ENCODE measurements at places on chromosomes 4 and X.

- H3K27ac ChIP-seq, result no peak overlapping the region
- H3K27me3 ChIP-seq, result no peaks in the 10 kb centered on the region
- DNase-seq, result no peak
- no peak overlapping the region for H3K4me3 ChIP-seq
Measured at GRCh38 chrX:9315086-9315485, 149.8 kb upstream of the TBL1X start.

GRCh38 chrX:112094729-112095128, 12.2 kb upstream of the TRPC5 start:
- H3K36me3 ChIP-seq, result no peaks in the 10 kb centered on the region
- H3K4me3 ChIP-seq, result no peak overlapping the region
- no peak overlapping the region for H3K27ac ChIP-seq
- no peak for DNase-seq
- no peaks in the 10 kb centered on the region for H3K27me3 ChIP-seq
- H3K4me1 ChIP-seq, result no peaks in the 10 kb centered on the region

GRCh38 chr4:166972071-166972470, 262.2 kb downstream of the SPOCK3 start:
- no peaks in the 10 kb centered on the region for H3K36me3 ChIP-seq
- no peak for DNase-seq
- H3K4me3 ChIP-seq, result no peak overlapping the region
- H3K4me1 ChIP-seq, result no peaks in the 10 kb centered on the region
- no peak overlapping the region for H3K27ac ChIP-seq
- no peaks in the 10 kb centered on the region for H3K27me3 ChIP-seq

- no peak for DNase-seq
- no peaks in the 10 kb centered on the region for H3K4me1 ChIP-seq
- no peaks in the 10 kb centered on the region for H3K27me3 ChIP-seq
- no peaks in the 10 kb centered on the region for H3K36me3 ChIP-seq
- H3K27ac ChIP-seq, result no peak overlapping the region
- H3K4me3 ChIP-seq, result no peak overlapping the region
Measured at GRCh38 chr4:52172166-52172565, 121.1 kb downstream of the SPATA18 start.

DNA sequence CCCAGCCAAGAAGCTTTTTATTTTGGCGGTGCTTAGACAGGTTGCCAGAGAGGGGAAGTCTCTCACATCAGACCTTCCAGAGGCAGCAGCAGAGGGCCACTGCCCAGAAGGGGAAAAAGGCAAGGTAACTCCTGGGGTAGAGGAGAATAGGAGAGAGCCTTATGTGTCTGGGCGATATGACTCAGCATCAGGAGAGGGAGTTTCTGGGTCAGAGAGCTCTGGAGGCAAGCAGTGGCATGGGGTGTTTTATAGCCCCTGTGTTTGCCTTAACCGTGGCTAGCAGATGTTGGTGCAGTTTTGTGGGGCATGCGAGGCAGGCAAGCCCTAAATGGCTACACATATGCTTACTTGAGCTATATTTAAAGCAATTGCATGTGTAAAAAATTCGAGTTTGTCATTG, 8.3 kb upstream of the ZXDB start:
- peaks cover 6% of the 10 kb centered on the region for H3K27me3 ChIP-seq
- H3K4me3 ChIP-seq, result no peak overlapping the region
- no peak for DNase-seq
- no peak overlapping the region for H3K27ac ChIP-seq

DNA sequence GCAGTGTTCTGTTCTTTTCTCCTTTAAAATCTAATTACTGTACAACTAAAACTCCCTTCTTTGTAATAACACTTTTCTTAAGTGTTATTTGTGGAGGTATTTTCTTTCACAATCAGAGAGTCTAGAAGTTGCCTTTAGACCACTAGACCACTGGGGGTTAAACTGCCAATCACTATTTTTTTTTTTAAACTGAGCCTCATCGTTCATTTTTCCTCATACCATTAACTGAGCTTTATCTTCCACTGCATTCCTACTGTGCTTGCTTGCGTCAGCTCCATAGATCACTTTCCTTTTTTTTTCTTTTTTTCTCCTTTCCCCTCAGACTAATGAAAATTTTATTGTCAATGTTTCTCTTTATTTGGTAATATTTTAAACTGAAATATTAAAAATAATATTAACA, 310.6 kb downstream of the PDHA2 start:
- no peak overlapping the region for H3K27ac ChIP-seq
- DNase-seq, result no peak
- H3K4me3 ChIP-seq, result no peak overlapping the region
- no peaks in the 10 kb centered on the region for H3K36me3 ChIP-seq
- H3K27me3 ChIP-seq, result no peaks in the 10 kb centered on the region
- H3K4me1 ChIP-seq, result no peaks in the 10 kb centered on the region

DNA sequence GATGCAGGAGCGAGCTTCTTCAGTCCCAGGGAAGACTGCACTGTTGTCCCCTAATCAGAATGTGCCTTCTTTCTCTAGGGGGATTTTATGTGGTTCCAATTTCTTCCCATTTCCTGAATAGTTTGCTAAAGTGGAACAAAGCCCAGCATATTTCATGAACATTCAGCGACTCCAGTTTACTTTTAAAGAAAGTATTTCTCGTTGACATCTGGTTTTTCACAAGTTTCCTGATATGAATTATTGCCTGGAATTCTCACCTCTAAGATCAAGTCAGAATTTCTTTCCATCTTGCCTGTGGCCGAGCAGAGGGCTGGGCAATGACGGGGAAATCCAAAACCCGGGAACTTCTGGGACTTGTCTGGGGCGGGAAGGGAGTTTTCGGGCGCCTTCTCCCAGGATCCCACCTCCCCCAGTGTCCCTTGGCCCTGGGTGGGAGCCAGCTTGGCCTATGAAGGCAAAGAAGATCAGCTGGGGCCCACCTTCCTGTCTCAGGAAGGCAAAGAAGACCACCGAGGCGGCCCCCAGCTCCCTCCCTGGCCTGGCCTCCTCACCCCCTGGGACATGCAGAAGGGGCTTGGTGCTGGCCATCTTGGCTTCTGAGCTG, 15.4 kb downstream of the SORCS2 start:
- no peak overlapping the region for H3K4me3 ChIP-seq
- H3K27ac ChIP-seq, result no peak overlapping the region
- no peaks in the 10 kb centered on the region for H3K4me1 ChIP-seq
- DNase-seq, result no peak

GRCh38 chr4:72701987-72702819, 133.2 kb upstream of the ADAMTS3 start:
- H3K4me3 ChIP-seq, result peak overlapping the region; percentile 45
- H3K36me3 ChIP-seq, result no peaks in the 10 kb centered on the region
- H3K4me1 ChIP-seq, result no peaks in the 10 kb centered on the region
- H3K27ac ChIP-seq, result peak overlapping the region; percentile 25

DNA sequence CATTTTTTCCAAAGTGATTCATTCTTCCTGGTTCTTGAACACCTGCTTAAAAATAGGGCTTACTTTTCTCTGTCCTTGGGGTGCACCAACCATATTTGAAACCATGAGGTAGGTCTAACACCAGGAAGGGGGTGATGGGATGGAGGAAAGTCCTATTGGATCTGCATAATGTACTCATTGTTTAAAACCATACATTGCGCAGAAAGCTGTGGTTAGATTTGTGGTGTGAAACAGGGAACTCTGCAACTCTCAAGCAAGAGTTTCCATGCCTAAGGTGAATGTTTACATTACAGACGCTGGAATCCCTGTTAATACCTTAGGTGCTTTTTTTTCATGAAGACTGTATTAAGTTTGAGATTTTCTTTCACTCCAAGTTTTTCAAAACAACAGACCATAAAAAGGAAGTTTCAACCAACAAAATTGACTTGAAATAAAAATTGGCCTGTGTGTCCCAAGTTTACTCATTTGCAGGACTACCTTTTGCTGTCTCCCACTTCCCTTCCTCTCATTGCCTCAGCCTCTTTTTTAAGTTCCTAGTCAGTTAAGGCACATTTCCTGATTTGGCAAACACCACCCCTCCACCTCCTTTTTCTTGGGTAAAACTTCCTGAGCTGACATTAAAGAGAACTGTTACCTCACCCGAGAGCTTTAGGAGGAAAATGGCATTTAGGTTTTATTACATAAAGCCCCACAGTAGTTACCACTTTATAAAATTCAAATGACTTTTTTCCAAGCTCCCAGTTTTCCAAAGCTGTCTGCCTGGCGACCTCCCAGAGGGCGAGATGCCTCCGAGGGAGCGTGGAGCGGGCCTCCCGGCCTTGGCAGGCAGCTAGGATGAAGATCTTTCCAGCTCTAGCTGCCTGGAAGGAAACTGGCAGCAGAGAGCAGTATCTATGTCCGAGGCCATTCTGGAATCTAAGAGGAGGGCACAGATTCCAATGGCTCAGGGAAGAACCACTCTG, 47.9 kb upstream of the RBPJ start:
- H3K4me1 ChIP-seq, result no peaks in the 10 kb centered on the region
- H3K4me3 ChIP-seq, result no peak overlapping the region
- no peak overlapping the region for H3K27ac ChIP-seq
- H3K36me3 ChIP-seq, result no peaks in the 10 kb centered on the region
- no peaks in the 10 kb centered on the region for H3K27me3 ChIP-seq

- H3K27ac ChIP-seq, result no peak overlapping the region
- no peaks in the 10 kb centered on the region for H3K4me1 ChIP-seq
- no peak for DNase-seq
- H3K36me3 ChIP-seq, result peaks cover 3% of the 10 kb centered on the region
- H3K4me3 ChIP-seq, result no peak overlapping the region
Measured at GRCh38 chr4:1802151-1802715, 9.1 kb downstream of the FGFR3 start.

- no peaks in the 10 kb centered on the region for H3K36me3 ChIP-seq
- H3K27ac ChIP-seq, result no peak overlapping the region
- H3K27me3 ChIP-seq, result no peaks in the 10 kb centered on the region
- H3K4me1 ChIP-seq, result no peaks in the 10 kb centered on the region
Measured at GRCh38 chr4:128475597-128475996, 188.0 kb upstream of the PGRMC2 start.

- DNase-seq, result no peak
- no peak overlapping the region for H3K27ac ChIP-seq
- H3K36me3 ChIP-seq, result no peaks in the 10 kb centered on the region
- no peaks in the 10 kb centered on the region for H3K27me3 ChIP-seq
- no peak overlapping the region for H3K4me3 ChIP-seq
Measured at GRCh38 chr4:62119195-62119594, 919.1 kb downstream of the ADGRL3 start.

GRCh38 chr4:35591035-35591434, 653.3 kb downstream of the ARAP2 start:
- H3K36me3 ChIP-seq, result no peaks in the 10 kb centered on the region
- no peaks in the 10 kb centered on the region for H3K27me3 ChIP-seq
- H3K4me3 ChIP-seq, result no peak overlapping the region
- no peaks in the 10 kb centered on the region for H3K4me1 ChIP-seq

- H3K36me3 ChIP-seq, result peaks cover 9% of the 10 kb centered on the region
- peak overlapping the region; percentile 85 for H3K27ac ChIP-seq
- peaks cover 37% of the 10 kb centered on the region for H3K4me1 ChIP-seq
- no peak for DNase-seq
- peak overlapping the region; percentile 87 for H3K4me3 ChIP-seq
- no peaks in the 10 kb centered on the region for H3K27me3 ChIP-seq
Measured at GRCh38 chr4:38805530-38806145, 1.0 kb upstream of the TLR1 start.

GRCh38 chr4:141002323-141002805, 130.9 kb downstream of the RNF150 start:
- H3K4me3 ChIP-seq, result no peak overlapping the region
- H3K36me3 ChIP-seq, result no peaks in the 10 kb centered on the region
- no peak overlapping the region for H3K27ac ChIP-seq
- H3K27me3 ChIP-seq, result no peaks in the 10 kb centered on the region
- H3K4me1 ChIP-seq, result no peaks in the 10 kb centered on the region

- H3K27ac ChIP-seq, result no peak overlapping the region
- no peaks in the 10 kb centered on the region for H3K4me1 ChIP-seq
Measured at GRCh38 chr4:145796346-145796745, 116.4 kb downstream of the C4orf51 start.

DNA sequence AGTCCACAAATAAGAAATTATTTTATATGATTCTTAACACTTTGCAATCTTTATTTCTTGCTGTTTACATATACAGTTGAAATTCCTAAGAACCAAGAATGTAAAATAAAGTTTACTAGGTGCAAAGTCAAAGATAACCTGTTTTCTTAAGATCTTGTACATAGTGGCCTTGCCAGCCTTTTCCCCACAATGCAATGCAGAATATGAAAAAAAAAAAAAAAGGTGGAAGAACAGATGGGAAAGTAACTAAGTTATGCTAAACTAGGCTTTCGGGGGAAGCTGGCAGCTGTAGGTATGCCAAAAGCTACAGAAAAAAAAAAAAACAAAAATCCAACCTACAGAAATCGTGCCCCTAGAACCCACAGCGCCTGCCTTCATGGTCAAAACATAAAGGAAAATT, 1588.4 kb downstream of the STIM2 start:
- H3K27me3 ChIP-seq, result no peaks in the 10 kb centered on the region
- H3K36me3 ChIP-seq, result no peaks in the 10 kb centered on the region
- H3K4me1 ChIP-seq, result no peaks in the 10 kb centered on the region
- H3K4me3 ChIP-seq, result no peak overlapping the region
- no peak for DNase-seq

- no peak overlapping the region for H3K4me3 ChIP-seq
- peaks cover 5% of the 10 kb centered on the region for H3K4me1 ChIP-seq
- peaks cover 60% of the 10 kb centered on the region for H3K36me3 ChIP-seq
- peak overlapping the region; percentile 12 for H3K27ac ChIP-seq
- DNase-seq, result no peak
Measured at GRCh38 chr4:48553720-48554119, 63.7 kb downstream of the ZAR1 start.

All from central memory CD8-positive, alpha-beta T cell (primary cell).